ELR (cell line): ENCODE measurements at places on chromosomes 1 and 21.

GRCh38 chr1:2528016-2528415, 1.6 kb upstream of the PANK4 start:
- no peak for DNase-seq

DNA sequence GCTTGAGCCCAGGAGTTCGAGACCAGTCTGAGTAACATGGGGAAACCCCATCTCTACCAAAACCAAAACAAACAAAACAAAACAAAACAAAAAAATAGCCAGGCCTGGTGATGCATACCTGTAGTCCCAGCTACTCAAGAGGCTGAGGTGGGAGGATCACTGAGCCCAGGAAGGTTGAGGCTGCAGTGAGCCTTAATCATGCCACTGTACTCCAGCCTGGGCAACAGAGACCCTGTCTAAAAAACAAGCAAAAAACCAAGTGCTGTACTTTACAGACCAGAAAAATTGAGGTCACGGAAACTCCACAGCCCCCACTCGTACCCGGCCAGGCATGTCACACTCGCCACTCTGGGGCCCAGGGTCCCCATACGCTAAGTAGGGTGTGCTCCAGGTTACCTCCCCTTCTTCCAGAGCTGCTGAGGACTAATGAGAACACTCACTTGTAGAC, 22.9 kb downstream of the ATP2B4 start:
- no peak for DNase-seq

- no peak for DNase-seq
These were observed 26.3 kb upstream of the FAM3B start for GRCh38 chr21:41290106-41290799.

GRCh38 chr1:184661801-184662200, 92.9 kb downstream of the EDEM3 start:
- no peak for DNase-seq

DNA sequence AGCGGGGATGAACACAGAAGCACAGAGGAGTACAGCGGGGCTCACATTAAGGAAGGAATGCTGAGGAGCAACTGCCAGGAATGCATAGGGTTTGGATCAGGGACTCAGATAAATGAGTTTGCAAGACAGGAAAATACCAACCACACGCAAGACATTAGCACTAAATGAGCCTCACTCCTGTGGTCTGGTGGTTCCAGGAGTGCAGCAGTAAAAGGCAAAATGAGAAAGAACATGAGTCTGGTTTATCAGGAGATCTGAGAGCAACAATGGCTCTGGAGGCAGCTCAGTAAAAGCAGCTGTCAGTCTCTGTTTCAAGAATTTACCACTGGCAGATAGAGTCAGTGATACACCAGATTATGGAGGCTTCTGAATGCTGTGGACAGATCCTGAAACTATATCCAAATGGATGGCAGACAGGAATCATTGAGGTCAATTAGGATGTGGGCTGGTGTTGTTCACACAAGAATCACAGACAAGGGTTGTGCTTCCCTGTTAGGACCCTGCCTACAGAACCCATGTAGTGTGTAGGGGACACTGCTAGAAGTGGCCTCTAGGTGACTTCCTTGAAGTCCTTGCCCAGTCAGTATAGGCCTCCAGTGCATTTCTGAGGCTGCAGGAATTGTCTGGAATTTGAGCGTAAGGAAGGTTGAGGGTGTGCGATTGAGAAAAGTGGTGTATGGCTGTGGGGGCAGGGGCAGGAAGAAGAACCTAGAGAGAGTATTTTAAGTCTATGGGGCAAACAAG, 50.3 kb downstream of the CASQ2 start:
- no peak for DNase-seq

DNA sequence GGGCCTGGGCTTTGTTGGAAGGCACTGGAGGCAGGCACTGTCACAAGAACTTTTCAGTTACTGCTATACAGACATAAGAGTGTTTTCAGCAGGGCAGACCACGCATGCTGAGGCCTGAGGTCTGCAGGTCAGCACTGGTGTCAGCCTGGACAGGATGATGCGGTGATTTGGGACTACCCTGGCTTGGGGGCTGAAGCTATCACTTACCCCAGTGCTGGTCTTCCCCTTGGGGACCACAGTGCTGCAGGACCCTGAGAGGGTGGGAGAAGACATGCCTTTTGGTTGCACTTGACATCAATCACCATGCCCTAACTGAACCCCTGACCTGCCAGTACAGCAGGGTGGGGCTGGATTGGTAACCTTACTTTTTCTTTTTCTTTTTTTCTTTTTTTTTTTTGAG, 9.2 kb downstream of the DMRTB1 start:
- no peak for DNase-seq

DNA sequence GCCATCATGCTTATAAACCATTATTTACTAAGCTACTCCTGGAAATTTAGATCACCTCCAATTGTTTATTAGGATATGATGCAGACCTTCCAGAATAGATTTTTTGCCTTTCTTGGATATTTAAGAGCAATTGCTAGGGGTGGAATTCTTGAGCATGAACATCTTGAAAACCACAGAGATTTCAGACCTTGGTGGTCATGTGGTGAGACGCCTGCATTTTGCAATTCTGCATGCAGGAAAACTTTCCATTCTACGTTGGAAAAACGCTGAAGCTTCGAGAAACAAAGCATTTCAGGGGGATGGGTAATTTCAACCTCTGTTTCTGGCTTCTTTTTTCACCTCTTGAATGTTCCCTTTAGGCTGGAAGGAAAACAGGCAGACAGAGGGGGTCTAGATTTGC, 596.3 kb downstream of the KIF26B start:
- DNase-seq, result no peak

DNA sequence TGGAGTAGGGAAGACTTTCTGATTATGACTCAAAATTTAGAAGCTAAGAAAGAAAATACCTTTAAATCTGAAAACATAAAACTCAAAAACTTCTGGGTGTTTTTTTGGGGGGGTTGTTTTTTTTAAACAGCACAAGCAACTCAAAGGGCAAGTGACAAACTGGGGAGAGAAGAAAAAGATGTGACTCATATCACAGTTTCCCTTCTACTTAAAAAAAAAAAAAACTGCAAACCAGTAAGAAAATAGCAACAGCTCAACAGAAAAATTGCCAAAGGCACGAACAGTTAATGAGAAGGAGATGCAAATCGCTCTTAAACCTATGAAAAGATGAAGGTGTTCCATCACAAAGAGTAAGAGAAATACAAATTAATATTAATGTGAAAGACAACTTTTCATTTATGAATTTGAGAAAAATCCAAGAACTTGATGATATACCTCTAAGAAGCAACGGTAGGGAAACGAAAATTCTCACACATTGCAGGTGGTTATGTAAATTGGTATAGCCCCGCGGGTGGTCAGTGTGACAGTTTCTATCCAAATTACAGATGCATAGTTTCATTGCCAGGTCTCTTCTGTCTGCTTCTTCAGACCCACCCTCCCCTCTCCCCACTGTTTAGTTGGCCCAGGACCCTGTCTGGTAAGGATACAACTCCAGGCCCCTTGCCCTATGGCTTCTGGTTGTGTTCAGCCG, 9.0 kb downstream of the IFNAR2 start:
- DNase-seq, result peak; percentile 18

DNA sequence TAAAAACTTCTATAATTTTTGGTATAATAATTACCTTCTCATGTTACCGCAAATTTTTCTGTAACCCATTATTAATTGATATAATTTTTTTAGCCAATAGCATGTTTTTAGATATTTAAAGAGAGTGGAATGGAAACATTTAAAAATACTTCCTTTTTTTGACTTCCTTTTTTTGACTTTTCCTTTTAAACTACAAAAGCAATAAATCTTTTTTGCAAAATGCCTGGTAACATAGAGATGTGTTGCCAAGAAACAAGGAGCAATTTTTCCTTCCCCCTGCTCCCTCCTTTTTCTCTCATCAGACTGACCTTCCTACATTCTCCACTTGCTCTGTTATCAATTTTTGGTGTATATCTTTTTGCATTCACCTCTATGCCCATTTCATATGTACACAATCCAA, 666.2 kb downstream of the ADGRL2 start:
- no peak for DNase-seq

DNA sequence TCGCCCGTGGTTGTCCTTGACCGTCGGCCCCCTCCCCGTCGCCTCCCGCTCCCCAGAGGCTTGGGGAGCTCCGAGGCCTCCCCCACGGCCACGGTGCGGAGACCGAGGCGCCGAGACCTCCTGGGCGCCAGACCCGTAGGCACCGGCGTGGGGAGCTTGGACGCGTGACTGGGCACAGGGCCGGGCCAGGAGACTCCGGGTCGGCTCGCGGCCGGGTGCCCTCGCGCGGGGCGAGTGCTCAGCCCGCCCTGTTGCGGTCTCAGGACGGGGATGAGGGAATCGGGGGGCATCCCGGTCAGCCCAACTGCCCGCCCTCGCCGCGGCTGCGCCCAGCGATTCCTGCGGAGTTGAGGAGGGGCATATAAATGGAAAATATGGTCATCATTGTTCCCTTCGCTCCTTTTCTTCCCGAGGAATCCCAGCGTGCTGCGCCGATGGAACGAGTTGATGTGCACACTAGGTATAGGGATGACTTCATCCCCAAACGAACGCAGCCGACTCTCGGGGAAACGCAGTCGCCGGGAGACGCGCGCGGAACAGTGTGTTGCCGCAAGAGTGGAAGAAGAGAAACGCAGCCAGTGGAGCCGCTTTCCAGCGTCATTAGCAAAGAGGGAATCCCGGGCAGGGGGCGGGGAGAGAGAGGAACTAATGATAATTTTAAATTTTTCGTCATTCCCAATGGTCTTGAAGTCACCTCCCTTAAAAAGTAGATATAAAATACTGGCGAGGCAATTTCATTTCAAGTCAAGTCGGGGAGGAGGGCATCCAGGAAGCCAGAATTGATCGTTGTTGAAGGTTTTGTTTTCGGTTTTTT, 747 bp upstream of the ENAH start:
- peak; percentile 75 for DNase-seq

DNA sequence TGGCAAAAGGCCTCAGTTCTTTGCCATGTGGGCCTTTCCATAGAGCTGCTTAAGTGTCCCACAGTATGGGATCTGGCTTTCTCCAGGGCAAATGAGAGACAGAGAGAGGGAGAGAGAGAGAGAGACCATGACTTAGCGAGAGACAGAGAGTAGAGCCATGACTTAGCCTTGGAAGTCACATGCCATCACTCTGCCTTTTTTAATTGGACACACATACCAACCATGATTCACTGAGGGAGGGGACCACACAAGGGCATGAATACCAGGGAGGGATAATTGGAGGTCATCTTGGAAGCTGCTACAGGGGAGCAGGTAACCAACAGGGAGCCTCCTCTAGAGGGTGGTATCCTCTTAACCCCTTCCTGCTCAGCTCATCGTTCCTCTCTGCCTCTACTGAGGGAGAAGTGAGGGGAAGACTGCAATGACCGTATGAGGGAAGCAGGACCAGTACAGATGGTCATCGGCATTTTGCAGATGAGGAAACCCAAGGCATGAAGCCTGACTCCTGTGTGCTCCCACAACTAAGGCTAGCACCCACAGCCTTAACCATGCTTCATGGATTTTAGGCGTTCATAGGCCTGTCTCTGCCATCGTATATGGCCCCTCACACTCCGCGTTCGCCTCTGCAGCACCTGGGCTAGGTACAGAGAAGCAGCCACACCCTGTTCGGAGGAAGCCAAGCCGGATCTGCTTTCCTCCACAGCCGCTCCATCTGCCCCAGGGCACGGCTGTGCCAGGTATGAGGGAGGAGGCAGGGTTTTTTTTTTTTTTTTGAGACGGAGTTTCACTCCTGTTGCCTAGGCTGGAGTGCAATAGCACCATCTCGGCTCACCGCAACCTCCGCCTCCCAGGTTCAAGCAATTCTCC, 38.6 kb downstream of the MEF2D start:
- DNase-seq, result peak; percentile 21

- DNase-seq, result peak; percentile 52
These were observed 514.7 kb downstream of the PLPP3 start for GRCh38 chr1:56064705-56065104.

DNA sequence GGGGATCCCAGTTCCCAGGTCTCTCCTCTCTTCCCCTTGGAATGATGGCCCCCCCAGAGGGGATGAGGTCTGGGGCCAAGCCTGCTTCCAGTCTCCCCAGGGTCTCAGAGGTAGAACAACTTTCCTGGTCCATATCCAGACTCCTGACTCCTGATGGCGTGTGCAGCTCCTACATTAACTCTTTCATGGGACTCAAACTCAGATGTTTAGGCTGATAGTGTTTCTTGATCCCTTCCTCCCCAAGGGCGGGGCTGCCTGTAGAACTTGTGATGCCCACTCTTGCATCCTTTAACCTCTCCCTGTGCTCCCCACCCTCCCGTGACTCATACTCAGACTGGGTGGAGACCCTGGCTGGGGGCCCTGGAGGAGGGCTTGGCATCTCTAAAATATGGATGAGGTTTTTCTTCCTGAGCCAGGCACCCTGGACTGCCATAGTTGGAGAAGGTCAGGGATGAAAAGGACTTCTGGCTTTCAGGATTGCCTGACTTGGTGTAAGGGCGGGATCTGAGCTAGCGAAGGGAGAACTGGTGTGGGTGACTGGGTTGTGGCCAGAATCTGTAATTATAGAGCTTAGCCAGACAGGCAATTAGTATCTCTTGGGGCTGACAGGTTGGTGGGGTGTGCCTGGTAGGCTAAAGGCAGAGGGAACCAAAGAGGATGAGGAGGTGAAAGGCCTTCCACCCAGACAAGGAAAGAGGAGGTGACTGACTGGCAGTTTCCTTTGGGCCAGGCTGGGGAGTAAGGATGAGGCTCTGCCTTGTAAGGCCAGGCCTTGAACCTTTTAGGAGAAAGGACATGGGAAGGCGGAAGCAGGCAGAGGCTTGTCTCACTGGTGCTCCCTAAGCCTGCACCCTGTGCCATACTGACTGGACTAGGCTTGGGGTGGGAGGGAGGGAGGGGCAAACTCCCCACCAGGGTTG, 1.5 kb downstream of the ATP8B2 start:
- DNase-seq, result peak; percentile 51

DNA sequence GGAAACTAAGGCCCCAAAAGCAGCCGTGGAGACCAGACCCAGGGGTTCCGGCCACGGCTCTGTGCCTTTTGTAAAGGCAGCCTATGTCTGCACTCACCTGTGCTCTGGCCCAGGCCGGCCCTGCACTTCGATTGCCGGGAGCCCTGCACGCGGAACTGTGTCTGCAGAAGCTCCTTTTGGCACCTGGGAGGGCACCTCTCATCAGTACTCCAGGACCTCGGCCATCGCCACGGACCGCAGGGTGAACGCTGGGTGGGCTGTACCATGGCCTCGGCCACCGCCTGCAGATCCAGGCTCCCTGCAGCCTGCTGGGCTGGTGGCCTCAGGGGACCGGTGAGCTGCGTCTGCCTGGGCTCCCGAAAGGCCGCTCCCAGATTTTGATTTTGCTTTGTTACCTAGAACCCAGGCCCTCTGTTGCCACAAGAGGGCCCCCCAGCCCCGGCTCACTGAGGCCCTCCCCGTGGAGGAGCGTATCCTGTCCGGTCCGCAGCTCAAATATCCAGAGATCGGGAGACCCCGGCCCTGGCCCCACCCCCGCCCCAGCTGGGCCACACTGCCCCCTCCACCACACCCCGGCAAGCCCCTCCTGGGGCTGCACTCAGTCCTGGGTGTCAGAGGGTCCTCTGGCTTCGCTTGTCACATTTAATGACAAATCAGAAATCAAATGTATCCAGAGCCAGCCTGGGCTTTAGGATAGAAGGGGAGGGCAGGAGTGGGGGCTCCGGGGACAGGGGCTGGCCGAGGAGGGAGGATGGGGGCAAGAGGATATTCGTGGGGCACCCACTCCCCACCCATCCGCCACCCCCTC, 60.2 kb upstream of the PDE9A start:
- peak; percentile 49 for DNase-seq
